ENCODE measurements at places on chromosomes 12 and 14. TPM values are rescaled to one million over a fixed set of nuclear protein-coding genes. Genes with fewer than 3 reads are reported as not detected.

- no peaks in the 10 kb centered on the region for H3K4me1 ChIP-seq
- no peak overlapping the region for H3K4me3 ChIP-seq
- no peaks in the 10 kb centered on the region for H3K27me3 ChIP-seq
- no peak overlapping the region for H3K27ac ChIP-seq
- DNase-seq: no peak
These were observed 21.4 kb upstream of the RCOR1 start for GRCh38 chr14:102571043-102571442.

DNA sequence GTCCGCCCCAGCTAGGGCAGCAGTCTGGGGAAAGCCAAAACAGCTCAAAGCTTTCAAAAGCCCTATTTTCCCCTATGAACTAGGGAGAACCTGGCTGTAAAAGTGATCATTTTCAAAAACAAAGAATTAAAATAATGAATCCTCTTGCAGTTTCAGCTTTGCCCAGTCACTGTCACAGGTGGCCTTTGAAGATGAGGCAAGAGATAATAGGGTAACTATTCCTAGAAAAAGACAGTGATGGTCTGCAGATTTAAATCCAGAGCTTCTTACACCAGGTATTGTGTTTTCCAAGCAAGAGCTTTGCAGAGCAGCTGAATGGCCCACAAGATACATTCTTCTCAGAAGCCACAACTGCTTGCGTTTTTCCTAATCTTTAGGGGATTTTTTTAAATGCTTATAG is 80.2 kb upstream of the NUDT4 start:
- H3K27me3 ChIP-seq: no peaks in the 10 kb centered on the region
- DNase-seq: no peak
- no peak overlapping the region for H3K27ac ChIP-seq

GRCh38 chr14:104267895-104268294 is 129.5 kb downstream of the KIF26A start:
- DNase-seq: peak; percentile 31
- H3K4me3 ChIP-seq: no peak overlapping the region
- peaks cover 1% of the 10 kb centered on the region for H3K27me3 ChIP-seq
- no peaks in the 10 kb centered on the region for H3K36me3 ChIP-seq
- no peak overlapping the region for H3K27ac ChIP-seq
- no peaks in the 10 kb centered on the region for H3K4me1 ChIP-seq

DNA sequence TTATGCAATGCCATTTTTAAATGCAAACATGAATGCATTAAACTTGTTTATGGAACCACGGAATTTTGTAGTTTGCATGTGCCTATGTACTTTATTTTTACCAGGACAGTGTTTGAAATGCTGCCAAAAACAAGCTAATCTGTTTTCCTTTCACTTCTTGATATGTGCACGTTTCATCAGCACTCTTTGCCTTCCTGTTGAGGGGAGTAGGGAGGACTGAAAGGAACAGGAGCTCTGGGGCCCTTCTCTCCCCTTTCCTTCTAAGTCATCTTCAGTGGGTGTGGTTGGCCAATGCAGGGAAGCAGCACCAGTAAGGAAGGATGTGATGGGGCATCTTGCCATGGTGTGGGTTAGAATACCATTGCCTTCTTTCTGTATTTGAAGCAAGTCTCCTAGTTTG is 12.1 kb upstream of the PPP4R4 start:
- H3K4me3 ChIP-seq: no peak overlapping the region
- H3K36me3 ChIP-seq: no peaks in the 10 kb centered on the region
- no peaks in the 10 kb centered on the region for H3K27me3 ChIP-seq
- no peak for DNase-seq
- H3K4me1 ChIP-seq: no peaks in the 10 kb centered on the region

ZNF410 gene
- 47.8 TPM for total RNA-seq

PTPRO gene
- total RNA-seq: 2.5 TPM

- H3K27ac ChIP-seq: no peak overlapping the region
- DNase-seq: no peak
- no peaks in the 10 kb centered on the region for H3K4me1 ChIP-seq
- no peak overlapping the region for H3K4me3 ChIP-seq
- H3K27me3 ChIP-seq: no peaks in the 10 kb centered on the region
These were observed 142.5 kb downstream of the SAMD4A start for GRCh38 chr14:54709444-54709843.

- H3K4me3 ChIP-seq: no peak overlapping the region
- DNase-seq: no peak
- no peaks in the 10 kb centered on the region for H3K36me3 ChIP-seq
- H3K27me3 ChIP-seq: no peaks in the 10 kb centered on the region
- peak overlapping the region; percentile 41 for H3K27ac ChIP-seq
These were observed 222.3 kb upstream of the NOS1 start for GRCh38 chr12:117583677-117584225.

GRCh38 chr14:33950320-33951182 is at the start of gene EGLN3:
Gene EGLN3, minus strand, starts transcription at chr14:33951074. Its CDS starts 322 bp downstream, at chr14:33950752.
- peak within 1 kb of the TSS; percentile 65 for H3K4me3 ChIP-seq
- no peaks in the 10 kb centered on the region for H3K36me3 ChIP-seq
- H3K27ac ChIP-seq: peak within 1 kb of the TSS; percentile 70

B4GALNT1 gene
- total RNA-seq: 1.1 TPM

CBLN3 gene
- 3.8 TPM for total RNA-seq

- DNase-seq: no peak
- H3K27ac ChIP-seq: peak overlapping the region; percentile 75
- H3K4me3 ChIP-seq: no peak overlapping the region
These were observed 116.5 kb downstream of the BTG1 start for GRCh38 chr12:92029136-92029535.

- no peak overlapping the region for H3K27ac ChIP-seq
- no peaks in the 10 kb centered on the region for H3K4me1 ChIP-seq
- H3K36me3 ChIP-seq: no peaks in the 10 kb centered on the region
- no peaks in the 10 kb centered on the region for H3K27me3 ChIP-seq
- H3K4me3 ChIP-seq: no peak overlapping the region
These were observed 137.5 kb downstream of the CCDC91 start for GRCh38 chr12:28327722-28328121.

TAS2R9 gene
- total RNA-seq: not detected

DNA sequence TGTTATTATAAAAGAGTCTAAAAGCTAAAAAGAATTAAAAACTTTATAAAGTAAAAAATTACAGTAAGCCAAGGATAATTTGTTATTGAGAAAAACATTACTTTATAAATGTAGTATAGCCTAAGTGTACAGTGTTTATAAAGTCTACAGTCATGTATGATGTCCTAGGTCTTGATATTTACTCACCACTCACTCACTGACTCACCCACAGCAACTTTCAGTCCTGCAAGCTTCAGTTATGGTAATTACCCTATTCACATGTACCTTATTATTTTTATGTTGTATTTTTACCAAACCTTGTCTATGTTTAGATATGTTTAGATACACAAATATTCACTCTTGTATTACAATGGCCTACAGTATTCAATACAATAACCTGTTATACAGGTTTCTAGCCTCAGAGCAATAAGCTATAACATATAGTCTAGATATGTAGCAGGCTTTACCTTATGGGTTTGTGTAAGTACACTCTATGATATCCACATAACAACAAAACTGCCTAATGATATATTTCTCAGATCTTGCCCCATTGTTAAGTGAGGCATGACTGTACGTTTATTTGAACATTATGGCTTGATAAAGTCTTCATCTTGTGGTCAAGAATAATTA is 113.7 kb upstream of the KITLG start:
- no peak for DNase-seq
- H3K4me1 ChIP-seq: no peaks in the 10 kb centered on the region
- no peak overlapping the region for H3K27ac ChIP-seq
- H3K36me3 ChIP-seq: peaks cover 3% of the 10 kb centered on the region

PLEKHH1 gene
- total RNA-seq: 14.7 TPM

- no peaks in the 10 kb centered on the region for H3K36me3 ChIP-seq
- no peak for DNase-seq
- no peaks in the 10 kb centered on the region for H3K27me3 ChIP-seq
- no peaks in the 10 kb centered on the region for H3K4me1 ChIP-seq
- no peak overlapping the region for H3K4me3 ChIP-seq
These were observed 12.7 kb upstream of the STON2 start for GRCh38 chr14:81412779-81413178.

DNA sequence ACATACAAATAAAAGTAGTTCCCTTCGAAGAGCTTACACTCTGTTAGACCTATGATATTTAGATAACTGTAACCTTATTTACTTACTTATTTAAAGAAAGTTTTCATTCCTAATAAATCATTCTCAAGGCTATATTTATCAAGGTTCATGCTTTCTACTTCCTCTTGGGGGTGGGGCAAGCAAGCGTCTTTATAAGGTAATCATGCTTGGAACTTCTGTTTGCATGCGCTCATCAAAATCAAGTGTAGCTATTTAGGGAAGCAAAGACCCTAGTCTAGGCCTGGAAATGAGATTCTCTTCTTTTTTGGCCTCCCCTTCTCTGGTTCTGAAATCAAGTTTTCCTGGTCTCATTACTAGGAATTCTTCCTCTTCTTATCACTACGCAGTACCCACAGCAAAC is 766 bp downstream of the RERG start:
- no peaks in the 10 kb centered on the region for H3K27me3 ChIP-seq
- peak overlapping the region; percentile 88 for H3K27ac ChIP-seq
- no peaks in the 10 kb centered on the region for H3K4me1 ChIP-seq
- H3K36me3 ChIP-seq: no peaks in the 10 kb centered on the region
- H3K4me3 ChIP-seq: peak overlapping the region; percentile 61

GRCh38 chr14:50260511-50260910 is 29.1 kb upstream of the SOS2 start:
- no peaks in the 10 kb centered on the region for H3K36me3 ChIP-seq
- H3K4me1 ChIP-seq: no peaks in the 10 kb centered on the region
- H3K27ac ChIP-seq: no peak overlapping the region
- H3K27me3 ChIP-seq: no peaks in the 10 kb centered on the region
- no peak overlapping the region for H3K4me3 ChIP-seq

DNA sequence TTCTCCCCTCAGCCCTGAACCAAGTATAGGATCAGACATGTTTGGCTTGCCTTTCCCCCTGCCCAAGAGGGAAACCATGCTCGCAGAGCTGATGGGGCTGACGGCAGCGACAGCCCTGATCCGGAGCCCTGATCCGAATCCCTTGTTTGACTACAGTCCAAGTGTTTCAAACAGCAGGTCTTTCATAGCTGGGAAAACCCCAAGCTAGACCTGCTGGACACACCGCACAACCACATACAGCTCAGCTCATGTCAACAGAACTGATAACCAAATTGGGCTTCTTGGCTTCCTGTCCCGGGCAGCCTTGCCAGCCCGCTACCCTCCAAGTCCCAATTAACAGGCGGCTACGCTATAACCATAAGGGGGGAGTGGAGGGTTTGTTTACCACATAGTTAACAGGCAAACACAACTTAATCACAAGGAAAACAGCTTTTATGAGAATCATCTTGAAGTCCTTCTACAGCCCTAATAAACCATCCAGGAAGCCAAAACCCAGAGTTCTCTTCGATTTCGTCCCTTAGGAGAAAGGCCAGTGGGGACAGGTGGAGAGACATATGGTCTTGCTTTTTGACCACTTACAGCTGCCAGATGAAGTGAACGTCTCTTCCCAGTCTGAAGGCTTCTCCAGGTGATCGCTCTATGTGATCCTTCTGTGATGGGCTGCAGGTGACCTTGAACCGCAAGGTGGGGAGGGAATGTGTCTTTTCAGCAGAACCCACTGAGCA is 64.5 kb upstream of the MANSC4 start:
- H3K27ac ChIP-seq: no peak overlapping the region
- H3K4me1 ChIP-seq: no peaks in the 10 kb centered on the region
- DNase-seq: no peak
- H3K4me3 ChIP-seq: no peak overlapping the region
- H3K27me3 ChIP-seq: no peaks in the 10 kb centered on the region
- no peaks in the 10 kb centered on the region for H3K36me3 ChIP-seq

DNA sequence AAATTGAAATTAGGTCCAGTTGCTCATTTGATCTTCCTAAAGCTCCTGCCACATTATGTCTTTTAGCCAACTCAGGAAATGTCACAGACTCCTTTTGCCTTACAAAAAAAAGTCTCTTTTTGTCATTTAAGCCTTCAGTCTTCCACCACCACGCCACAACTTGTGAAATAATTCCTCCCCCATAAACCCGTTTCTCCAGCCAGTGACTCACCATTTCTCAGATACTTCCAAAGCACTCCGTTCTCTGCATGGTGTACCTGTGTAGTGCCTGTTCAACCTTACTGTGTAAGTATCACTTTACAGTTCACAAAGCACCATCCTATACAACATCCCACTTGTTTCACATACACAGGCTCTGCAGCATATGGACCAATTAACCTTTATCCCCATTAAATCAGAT is 139.5 kb upstream of the AEBP2 start:
- H3K36me3 ChIP-seq: no peaks in the 10 kb centered on the region
- no peaks in the 10 kb centered on the region for H3K27me3 ChIP-seq
- no peaks in the 10 kb centered on the region for H3K4me1 ChIP-seq
- H3K27ac ChIP-seq: no peak overlapping the region

KRT2 gene
- not detected for total RNA-seq

DNA sequence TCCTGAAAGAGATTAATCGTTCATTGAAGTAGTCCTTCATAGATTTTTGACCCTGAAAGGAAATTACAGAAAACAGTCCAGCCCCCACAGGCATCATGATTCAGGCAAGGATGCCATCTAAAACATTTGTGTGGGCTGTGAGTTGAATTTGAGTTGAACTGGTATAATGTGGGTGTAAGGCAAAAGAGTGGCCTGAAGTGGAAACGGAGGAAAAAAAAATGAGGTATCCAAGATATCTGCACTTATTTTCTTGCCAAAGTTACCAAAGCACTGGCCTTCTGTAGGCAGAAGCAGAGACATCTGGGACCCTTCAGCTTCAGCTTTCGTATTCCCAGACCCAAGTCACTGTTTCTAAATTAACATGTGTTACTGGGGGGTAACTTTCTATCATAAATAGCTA is 105.1 kb upstream of the DIO2 start:
- no peak for DNase-seq
- peak overlapping the region; percentile 49 for H3K27ac ChIP-seq
- no peaks in the 10 kb centered on the region for H3K36me3 ChIP-seq
- no peaks in the 10 kb centered on the region for H3K27me3 ChIP-seq
- no peak overlapping the region for H3K4me3 ChIP-seq

PLBD1 gene
- total RNA-seq: 20.6 TPM
